ENCODE measurements at places on chromosomes 16 and 17.
A peak's percentile ranks its signal among the peaks of the same experiment; 100 is the strongest.

- DNase-seq, result no peak
These were observed 1.9 kb downstream of the RAD51C start for GRCh38 chr17:58694302-58694701.

GRCh38 chr17:79695797-79696609, 34.7 kb upstream of the ENPP7 start:
- no peak for DNase-seq

DNA sequence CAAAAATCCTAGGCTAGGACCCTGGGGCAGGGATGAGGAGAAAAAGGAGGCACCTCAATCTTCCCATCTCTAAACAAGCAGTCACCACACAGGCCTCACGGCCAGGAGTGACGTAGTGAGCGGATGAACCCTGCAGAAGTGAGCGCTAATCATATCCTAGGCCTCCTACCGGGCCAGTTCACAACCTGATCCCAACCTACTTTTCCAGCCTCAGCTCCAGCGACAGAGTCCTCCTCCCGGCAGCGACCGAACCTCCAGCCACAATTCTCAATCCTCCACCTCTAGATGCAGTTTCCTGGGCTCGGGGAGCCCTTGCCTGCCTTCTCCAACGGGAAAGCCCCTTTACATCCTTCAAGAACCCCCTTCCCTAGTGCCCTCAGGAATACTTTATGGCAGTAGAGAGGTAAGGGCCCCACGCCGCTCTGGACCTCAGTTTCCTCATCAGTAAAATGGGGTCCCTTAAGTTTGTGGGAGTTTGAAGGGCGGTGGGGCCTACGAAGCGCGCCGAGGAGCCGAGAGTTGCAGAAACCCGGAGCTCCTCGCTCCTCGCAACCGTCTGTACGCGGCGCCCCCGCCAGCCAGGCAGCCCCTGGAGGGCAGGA, 1.4 kb downstream of the ZNF668 start:
- peak; percentile 44 for DNase-seq

- peak; percentile 7 for DNase-seq
These were observed 75.9 kb upstream of the IRX6 start for GRCh38 chr16:55248058-55248457.

DNA sequence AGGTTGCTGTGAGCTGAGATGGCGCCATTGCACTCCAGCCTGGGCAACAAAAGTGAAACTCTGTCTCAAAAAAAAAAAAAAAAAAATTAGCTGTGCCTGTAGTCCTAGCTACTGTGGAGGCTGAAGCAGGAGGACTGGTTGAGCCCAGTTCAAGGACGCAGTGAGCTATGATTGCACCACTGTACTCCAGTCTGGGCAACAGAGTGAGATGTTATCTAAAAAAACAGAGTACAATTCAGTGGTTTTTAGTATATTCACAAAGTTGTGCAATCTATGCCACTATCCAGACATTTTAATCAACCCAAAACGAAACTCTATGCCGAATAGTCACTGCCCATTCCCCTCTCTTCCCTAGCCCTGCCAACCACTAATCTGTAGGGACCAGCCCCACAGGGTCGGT, 25.1 kb downstream of the C16orf54 start:
- DNase-seq, result no peak

DNA sequence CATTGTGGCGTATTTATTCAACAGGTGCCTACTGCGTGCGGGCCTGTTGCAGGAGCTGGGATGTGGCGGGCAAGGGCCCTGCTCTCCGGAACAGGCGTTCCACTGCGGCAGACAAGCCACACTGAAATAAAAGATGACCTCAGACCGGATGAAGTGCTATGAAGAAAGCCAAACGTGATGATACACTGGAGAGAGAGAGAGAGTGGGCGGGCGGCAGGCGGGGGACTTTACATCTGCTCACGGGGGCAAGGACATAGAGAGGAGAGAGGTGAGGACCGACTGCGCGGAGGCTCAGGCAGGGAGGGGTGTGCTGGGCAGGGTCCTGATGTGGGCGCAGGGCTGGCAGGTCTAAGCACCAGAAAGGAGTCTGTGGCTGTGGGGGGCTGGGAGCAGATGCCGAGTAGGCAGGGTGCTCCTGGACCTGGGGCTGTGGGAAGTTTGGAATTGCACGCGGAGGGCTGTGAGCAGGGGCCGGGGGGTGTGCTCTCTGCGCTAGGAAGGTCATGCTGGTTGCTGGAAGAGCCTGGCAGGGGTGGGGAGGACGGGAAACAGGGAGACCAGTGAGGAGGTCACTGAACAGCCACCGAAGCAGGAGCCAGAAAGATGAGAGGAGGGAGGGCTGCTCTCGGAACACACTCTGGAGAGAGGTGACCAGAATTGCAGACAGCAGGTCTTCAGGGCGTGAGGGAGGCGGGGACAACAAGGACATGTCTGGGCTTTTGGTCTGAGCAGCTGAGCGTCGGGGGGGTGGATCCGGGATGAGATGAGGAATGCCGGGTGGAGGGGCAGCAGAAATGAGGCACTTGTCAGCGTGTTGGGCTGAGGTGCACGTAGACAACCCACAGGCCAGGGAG, 9.9 kb downstream of the MXRA7 start:
- DNase-seq, result no peak

GRCh38 chr16:84841787-84842300, 22.1 kb downstream of the CRISPLD2 start:
- DNase-seq, result no peak

GRCh38 chr16:48636521-48636920, 26.5 kb upstream of the N4BP1 start:
- no peak for DNase-seq

GRCh38 chr17:38563362-38564253, 42.1 kb downstream of the SRCIN1 start:
- no peak for DNase-seq

- no peak for DNase-seq
These were observed 163.5 kb downstream of the RAB11FIP4 start for GRCh38 chr17:31554930-31555329.

GRCh38 chr17:1746975-1747543, 4.4 kb downstream of the SERPINF2 start:
- no peak for DNase-seq

DNA sequence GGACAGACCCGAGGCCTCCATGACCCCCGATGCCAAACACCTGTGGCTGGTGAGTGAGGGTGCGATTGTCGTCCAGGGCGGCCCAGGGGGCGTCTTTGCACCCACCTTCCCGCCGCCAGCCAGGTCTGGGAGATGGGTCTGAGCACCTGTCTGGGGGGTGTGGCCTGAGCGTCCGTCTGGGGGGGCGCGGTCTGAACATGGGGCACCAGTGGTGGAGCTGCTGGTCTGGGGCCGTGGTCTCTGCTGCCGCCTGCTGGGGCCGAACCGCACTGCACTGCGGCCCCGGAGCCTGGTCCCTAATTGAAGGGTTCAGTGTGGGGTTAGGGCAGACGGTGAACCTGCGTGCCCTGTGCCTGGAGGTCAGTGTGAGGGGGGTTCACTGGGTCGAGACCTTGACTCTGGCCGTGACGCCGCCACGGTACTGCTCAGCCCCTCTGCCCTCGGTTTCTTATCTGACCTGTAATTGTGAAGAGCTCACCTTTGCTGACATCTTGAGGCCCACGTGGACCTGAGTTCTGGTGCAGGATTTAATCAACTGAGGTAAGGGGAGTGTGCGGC, 12.6 kb upstream of the TCF25 start:
- peak; percentile 86 for DNase-seq

DNA sequence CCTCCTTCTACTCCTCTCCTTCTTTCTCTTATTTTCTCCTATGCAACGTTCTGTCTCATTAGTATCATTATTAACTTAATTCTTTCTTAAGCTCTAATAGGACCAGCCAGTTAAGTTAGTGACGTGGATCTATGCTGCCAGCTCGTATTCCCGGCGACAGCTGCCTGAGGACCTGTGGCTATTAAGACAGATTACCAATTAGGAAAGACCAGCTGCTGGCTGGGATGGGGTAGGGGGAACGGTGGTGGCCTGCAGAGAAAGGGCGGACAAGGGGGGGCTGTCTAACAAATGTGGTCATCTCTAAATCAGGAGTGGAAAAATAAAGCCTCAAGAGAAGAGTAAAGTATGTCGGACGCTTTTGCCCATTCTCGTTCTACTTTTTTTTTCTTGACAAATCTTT, 770 bp upstream of the MYH3 start:
- no peak for DNase-seq

DNA sequence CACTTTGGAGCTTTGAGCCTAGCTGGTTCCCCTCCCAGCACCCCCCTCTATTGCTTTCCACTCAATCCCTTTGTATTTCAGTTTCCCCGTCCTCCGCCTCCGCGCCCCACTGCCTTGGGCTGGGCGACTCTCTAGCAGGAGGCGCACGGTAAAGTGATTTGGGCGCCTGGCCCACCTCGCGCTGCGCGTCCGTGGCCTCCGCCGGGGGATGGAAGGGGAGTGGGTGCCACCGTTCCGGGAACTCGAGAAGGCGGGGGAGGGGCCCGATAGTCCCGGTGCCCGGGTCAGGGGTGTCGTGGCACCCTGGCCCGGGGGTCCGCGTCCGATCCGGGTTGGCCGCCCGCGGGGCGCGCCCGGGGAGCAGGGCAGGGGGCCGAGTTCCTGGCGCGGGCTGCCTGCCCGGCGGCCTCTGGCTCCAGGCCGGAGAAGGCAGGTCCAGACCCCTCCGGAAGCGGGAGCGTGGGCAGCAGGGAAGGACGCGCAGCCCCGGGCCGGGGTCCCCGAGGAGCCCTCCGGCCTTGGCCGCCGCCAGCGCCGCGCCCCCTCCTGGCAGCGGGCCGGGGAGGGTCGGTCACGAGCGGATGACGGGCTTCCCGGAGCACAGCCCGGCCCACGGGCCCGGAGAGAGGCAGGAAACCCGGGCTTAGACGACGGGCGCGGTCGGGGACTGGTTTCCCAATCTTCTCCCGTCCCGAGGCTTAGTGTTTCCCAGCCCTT, 15.8 kb downstream of the MEOX1 start:
- DNase-seq, result peak; percentile 89

GRCh38 chr17:67672592-67673335, 45.0 kb upstream of the NOL11 start:
- no peak for DNase-seq

Measured in suppressor macrophage (primary cell).